ENCODE measurements at places on chromosomes 4 and X.

- DNase-seq, result no peak
These were observed 25.1 kb downstream of the RAB9B start for GRCh38 chrX:103806862-103807474.

GRCh38 chr4:185792384-185793115 is 19.4 kb downstream of the SORBS2 start:
- DNase-seq, result no peak

DNA sequence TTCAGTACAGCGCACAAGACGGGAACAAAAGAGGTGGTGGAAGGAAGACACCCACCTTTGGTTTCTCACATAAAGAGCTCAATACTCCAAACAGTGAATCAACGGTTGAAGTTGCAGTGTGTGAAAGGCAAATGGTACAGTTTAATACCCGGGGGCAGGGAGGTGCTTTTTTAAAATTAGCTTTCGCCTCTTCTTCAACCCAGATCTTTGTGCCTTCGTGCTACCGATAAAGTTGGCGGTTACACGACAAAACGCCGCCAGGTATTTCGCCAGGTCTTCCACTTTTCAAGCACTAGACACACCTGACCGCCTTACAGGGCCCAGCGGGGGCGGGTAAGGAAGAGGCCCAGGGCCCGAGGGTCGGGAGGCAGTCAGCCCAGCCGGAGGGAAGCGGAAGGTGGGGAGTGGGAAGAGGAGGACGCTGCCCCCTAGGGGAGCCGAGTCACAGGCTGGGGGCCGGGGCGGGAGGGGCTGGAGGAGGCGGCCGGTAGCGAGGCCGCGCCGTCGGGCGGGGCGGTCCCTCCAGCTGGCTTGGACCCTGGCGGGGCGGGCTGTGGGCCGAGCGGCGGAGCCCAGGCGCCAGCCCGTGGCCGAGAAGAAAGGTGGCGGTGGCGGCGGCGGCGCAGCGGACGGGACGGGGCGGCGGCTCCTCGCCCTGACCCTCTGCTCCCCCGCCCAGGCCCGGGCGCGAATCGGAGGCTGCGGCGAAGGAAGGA is 16.0 kb downstream of the UTP3 start:
- DNase-seq, result peak; percentile 58

DNA sequence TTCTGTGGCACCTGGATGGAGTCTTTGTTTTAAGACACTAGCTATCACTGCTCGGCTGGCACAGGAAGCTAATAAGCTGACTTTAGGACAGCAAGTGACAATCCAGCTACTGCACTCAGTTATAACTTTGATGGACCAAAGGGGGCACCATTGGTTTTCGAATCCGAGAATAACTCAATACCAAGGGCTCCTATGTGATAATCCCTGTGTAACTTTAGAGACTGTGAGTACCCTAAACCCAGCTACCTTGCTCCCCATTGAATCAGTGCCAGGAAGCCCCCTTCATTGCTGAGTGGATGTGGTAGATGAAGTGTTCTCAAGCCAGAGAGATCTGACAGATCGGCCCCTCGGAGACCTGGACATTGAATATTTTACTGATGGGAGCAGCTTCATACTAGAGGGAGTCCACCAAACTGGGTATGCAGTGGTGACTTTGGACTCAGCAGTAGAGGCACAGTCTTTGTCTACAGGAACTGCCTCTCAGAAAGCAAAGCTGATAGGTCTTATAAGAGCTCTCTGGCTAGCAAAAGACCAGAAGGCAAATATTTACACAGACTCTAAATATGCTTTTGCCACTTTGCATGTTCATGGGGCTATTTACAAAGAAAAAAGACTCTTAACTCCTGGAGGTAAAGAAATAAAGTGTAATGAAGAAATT is 35.5 kb upstream of the UGT2B7 start:
- DNase-seq, result no peak

- no peak for DNase-seq
These were observed 192.1 kb downstream of the PTTG2 start for GRCh38 chr4:38152305-38152704.

Data from CD4-positive, CD25-positive, alpha-beta regulatory T cell (primary cell).